ENCODE measurements at places on chromosomes 1 and 21. TPM values are rescaled to one million over a fixed set of nuclear protein-coding genes. Genes with fewer than 3 reads are reported as not detected.

NCDN gene
- 24.8 TPM for total RNA-seq

HJV gene
- not detected for total RNA-seq

NT5C1A gene
- not detected for total RNA-seq

PGBD5 gene
- 0.98 TPM for total RNA-seq

TAS1R1 gene
- not detected for total RNA-seq

SLC5A9 gene
- 0.25 TPM for total RNA-seq

PACC1 gene
- 6.1 TPM for total RNA-seq

SYF2 gene
- 28.7 TPM for total RNA-seq

IL10 gene
- 2.7 TPM for total RNA-seq

FLG2 gene
- not detected for total RNA-seq

NEGR1 gene
- total RNA-seq = 19.2 TPM

DNA sequence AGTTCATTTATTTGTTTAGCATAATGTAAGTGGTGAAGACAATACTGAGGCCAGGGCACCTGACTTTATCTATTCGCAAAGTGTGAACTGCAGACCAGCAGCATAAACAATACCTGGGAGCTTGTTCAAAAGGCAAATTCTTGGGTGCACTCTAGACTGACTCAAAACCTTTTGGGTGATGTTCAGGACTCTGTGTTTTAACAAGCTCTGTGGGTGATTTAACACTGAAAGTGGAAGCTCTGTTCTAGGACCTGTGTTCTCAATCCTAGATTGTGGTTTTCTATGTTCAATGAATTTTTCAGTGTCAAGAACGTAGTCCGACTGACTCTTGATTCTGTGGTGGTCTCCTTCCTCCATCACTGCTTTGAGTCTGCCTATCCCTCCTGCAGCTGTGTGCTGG lies 71.9 kb downstream of the GPR88 start:
- no peak for DNase-seq

GRCh38 chr1:208201229-208201628 lies 43.0 kb downstream of the PLXNA2 start:
- no peak for DNase-seq

- DNase-seq = no peak
Measured at GRCh38 chr1:117213046-117213445, 2.3 kb upstream of the VTCN1 start.

DNA sequence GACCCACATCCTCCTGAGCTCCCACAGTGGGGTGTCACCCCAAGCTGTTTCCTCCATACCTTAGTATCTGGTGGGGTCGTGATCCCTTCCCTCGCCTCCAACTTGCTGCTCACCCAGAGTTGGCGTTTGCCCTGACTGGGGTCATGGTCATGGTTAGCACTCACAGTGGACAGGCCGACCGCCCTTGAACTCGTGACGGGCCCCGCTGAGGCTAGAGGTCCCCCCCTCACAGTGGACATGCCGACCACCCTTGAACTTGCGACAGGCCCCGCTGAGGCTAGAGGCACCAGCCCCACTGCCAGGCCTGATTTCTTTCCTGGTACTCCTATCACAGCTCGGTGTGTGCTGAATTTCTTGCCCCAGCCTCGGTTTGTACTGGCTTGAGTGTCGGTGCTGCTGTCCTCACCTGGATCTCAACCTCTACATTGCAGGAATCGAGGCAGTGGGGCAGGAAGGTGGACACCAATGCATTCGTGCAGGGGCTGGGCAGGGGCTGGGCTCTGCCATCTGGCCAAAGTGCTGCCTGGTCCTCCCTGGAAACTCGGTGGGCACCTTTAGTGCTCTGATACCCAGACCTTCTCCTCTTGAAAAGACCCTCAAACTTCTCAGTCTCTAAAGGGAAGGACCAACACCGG lies 37.5 kb upstream of the AJAP1 start:
- no peak for DNase-seq

DNA sequence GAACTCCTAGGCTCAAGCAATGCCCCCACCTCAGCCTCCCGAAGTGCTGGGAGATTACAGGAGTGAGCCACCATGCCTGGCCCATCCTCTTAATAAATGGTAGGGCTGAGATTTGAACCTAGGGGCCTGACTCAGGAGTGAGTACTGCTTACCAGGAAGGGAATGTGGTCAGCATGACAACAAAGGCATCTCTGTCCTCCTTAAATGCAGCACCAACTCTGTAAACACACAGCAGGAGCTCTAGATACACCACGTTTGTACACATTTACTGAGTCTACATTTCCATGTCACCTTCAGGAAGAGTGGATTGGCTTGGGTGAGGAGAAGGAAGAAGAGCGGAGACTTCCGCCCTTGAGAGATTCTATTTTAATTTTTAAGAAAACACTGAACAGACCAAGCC lies 38.5 kb downstream of the HIVEP3 start:
- DNase-seq = no peak

DNA sequence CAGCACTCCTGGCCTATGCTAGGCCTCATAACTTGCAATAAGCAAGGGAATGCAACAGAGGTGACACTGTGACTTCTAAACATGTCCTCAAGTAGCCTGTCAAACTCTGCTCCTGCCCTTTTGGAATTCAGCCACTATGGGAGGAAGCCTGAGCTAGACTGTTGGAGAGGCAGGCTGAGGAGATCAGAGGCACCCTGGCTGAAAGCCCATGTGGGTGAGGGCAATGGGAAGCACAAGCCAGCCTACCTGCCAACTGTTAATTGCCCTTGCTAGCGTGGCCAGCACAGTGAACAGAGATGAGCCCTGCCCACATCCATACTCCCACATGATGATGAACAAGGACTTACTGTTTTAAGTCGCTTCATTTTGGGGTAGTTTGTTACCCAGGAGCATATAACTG lies 17.7 kb downstream of the GNB1 start:
- DNase-seq = no peak

DNA sequence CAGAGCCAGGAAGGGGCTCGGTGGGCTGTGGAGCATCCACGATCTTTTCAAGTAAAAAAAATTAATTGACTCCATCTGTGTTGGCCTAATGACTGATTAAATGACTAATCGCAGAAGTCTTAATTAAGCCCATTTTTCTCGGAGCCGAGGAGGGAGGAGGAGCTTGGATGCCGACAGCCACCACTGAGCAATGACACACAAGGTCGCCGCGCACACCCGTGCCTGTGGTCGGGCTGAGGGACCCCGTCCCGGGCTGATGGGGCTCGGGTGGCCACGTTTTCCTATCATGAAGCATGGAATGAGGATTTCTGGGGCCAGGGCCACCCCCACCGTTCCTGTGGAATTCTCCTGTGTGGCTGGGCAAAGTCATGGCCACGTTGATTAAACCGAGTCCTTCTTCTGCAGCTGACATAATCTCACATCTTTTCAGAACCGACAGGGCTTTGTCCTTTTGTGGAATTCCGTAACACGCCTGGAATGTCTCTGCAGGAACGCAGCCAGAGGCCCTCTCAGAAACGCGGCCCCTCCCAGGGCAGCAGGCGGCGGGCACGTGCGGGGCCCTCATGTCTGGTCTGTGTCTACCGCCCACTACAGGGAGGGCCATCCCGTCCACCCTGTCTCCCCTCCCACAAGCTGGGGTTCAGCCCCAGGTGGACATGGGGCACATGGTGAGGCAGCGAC lies 60.7 kb downstream of the MORN1 start:
- DNase-seq = no peak

- DNase-seq = no peak
Measured at GRCh38 chr1:50084389-50084788, 24.3 kb upstream of the ELAVL4 start.

GRCh38 chr1:7826363-7826762 lies 26.5 kb downstream of the UTS2 start:
- no peak for DNase-seq

GRCh38 chr1:14340002-14340785 lies 258.3 kb upstream of the KAZN start:
- DNase-seq = no peak

- no peak for DNase-seq
Measured at GRCh38 chr21:30439975-30440374, at the start of gene KRTAP15-1. Gene KRTAP15-1 (plus strand): TSS chr21:30440275. CDS start chr21:30440328, 53 bp downstream.

- no peak for DNase-seq
Measured at GRCh38 chr1:17195731-17196130, 9.2 kb upstream of the PADI1 start.

GRCh38 chr1:225611537-225612223 lies 41.2 kb downstream of the ENAH start:
- DNase-seq = no peak

DNA sequence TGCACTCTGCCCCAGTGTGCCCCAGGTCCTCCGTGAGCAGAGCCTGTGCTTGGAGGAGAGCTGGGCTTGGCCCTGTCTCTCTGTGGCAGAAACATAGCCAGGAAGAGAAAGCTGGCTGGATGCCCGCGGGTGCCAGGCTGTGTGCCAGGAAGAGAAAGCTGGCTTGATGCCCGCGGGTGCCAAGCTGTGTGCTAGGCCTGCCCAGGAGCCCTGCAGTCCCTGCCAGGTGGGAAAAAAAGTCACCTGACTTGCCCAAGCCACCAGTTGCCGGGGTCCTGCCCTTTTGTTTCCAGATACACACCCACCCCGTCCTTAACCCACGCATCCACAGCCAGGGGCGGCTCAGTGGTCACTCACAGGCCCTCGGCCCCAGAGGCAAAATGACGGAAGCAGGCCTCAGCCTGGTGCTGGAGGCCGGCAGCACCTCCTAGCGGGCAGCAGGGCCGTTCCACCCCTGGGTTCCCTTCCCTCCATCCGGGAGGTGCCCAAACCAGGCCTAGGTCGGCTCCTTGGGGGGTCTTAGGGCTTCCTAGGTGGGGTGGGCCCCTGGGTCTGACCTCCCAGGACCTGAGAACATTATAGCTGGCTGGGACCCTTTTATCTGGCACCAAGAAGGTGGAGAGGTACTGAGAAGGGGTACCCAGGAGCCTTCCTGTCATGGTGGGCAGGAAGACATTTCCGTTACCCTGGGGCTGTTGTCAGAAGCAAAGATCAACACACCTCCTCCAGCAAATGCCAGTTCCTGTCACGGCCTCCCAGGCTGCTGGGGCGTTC lies 9.1 kb downstream of the ITGB2 start:
- DNase-seq = no peak

- no peak for DNase-seq
Measured at GRCh38 chr1:66505671-66506392, 28.1 kb upstream of the SGIP1 start.

GRCh38 chr1:32179193-32179442 lies 357 bp upstream of the TXLNA start:
- no peak for DNase-seq

- no peak for DNase-seq
Measured at GRCh38 chr1:185338719-185339622, 21.9 kb upstream of the IVNS1ABP start.

DNA sequence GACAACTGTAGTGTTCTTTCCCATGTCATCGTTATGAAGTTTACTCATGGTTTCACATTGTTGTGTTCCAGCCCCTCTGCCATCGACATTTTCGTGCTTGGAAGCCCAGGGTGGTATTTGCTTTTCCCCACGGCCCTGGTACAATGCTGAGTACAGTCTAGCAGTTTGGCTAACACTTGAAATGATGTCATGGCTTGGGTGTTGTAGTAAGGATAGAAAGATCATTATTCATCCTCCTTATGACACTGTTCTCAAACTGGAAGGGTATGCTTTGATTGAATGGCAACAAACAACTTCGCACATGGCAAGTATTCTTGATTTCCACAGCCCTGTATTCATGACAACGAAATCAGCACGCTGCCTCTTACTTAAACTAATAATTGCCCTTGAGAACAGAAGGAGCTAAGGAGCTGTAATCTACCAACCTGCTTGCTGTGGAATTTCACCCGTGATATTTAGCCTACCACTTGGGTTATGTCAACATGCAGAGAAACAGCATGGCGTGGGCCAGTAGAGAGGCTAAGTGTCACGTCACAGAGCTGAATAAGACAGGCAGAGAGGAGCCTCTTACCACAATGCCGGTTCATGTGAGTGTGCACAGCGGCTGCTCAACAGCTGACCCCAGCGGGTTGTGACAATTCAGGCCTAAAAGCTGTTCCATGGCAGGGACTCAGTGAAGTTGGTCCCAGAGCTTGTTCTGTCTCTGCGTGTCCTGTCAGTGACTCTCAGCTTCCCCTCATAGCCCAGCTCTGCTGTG lies 73.9 kb downstream of the KCNJ6 start:
- no peak for DNase-seq

DNA sequence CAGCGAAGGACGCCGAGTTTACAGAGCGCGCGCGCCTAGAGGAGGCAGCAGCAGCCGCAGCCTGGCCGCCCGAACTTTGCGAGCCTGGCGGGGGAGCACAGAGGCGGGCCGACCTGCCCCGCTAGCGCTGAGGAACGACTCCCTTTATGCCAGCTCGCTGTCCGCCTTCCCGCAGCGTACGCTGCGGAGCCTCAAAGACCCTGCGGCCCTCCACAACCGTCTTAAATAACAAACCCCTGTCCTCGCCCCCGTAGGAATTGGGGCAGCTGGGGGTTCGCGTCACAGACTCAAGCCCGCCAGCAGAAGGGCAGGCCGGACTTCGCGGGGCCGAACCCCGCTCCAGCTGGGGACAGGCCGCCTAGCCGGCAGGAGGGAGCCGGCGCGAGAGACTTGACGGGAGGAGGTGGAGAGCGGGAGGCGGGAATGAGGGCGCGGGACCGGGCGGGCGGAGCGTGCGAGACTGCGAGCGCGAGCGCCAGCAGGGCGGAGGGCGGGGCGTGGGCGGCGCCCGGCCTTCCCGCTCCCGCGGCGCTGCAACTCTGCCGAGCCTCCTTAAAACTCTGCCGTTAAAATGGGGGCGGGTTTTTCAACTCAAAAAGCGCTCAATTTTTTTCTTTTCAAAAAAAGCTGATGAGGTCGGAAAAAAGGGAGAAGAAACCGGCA lies 1.8 kb upstream of the CDKN2C start:
- DNase-seq = no peak

DNA sequence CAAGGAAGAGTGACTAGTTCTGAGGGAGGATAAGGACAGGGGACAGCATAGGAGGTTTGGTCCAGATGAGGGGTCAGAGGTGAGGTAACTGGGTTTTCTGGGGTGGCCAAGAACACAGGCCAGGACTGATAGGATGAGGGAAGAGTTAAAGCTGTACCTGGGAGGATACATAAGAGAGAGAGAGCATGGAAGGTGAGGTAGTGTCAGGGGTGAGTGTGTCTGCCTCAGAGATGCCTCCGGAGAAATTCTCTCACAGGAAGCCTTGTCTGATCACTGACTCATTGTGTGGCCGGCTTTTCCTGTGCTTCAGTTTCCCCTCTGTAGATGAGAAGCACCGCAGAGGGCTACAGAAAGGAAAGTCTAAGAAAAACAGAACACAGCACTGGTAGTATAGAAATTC lies 40.2 kb downstream of the FASLG start:
- no peak for DNase-seq

Data from vagina (tissue), 2 donors.